ENCODE measurements at places on chromosomes 13 and 19.

DNA sequence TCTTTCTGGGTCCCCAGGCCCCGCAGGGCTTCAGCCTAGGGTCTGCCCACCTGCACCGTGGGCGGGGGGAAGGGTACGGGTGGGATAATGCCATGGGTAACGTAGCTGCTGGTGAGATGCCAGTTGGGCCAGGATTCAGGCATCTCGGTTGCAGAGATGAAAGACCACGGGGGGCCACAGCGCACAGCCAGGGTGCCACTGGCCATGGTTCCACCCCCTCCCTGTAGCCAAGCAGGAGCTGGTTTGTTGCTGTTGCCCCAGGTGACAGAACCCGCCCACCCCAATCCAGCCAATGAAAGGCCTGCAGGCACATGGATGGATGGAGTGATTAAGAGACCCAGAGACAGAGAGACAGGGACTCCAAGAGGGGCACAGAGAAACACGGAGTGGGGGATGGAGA, 1.0 kb upstream of the CGB7 start:
- DNase-seq, result peak; percentile 20

DNA sequence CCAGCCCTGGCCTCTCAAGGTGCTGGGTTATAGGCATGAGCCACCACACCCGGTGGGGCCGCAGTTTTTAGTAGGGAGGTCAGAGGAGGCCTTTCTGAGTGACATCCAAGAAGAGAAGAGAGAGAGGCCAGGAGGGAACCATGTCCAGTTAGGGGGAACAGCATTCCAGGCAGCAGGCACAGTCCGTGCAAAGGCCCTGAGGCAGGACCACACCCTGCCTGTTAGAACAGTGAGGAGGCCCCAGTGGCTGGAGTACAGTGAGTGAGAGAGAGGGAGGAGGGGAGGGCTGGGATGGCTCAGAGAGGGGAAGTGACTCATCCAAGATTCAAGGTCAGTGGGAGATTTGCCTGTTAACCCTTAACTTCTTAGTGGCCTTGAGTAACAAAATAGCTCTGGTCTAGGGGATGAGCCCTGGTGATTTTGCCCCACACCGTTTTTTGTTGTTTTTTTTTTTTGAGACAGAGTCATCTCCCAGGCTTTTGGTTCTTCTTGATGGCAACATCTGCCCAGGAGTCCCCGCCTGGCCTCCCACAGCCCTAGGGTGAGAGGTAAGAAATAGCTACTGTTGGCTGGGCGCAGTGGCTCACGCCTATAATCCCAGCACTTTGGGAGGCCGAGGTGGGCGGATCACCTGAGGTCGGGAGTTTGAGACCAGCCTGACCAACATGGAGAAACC, 2.7 kb upstream of the PLIN3 start:
- no peak for DNase-seq

DNA sequence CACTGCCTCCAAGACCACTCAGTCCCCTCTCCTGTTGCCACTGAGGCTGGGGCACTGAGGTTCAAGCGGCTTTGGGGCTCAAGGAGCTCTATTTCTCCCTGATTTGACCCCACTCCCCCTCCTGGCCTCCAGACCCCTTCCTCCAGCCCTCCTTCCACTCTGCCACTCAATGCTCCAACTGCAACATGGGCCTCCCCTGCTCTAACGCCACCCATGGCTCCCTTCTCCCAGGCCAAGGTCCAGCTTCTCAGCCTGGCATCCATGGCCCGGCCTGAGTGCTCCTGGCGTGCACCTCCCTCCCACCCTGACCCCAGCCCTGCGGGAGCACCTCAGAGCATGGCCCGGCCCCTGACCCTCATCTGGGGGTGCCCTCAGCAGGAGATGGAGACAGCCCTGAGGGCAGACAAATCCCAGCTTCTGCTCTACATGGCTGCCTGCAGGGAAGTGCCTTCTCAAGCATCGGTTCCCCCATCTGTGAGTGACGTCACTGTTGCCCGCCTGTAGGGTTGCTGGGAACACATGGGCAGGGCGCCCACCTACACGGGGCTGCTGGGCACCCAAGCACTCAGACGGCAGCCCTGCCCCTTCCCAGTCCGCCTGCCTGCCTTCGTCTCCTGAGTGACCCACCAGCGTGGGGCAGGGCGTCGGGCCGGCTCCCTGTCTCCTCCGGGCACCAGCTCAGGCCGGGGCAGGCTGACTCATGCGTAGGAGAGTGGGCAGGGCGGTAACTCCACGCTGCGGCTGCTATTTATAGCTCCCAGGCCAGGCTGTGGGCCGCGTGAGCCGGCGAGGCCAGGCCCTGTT, 1.6 kb upstream of the DIRAS1 start:
- DNase-seq, result peak; percentile 80

DNA sequence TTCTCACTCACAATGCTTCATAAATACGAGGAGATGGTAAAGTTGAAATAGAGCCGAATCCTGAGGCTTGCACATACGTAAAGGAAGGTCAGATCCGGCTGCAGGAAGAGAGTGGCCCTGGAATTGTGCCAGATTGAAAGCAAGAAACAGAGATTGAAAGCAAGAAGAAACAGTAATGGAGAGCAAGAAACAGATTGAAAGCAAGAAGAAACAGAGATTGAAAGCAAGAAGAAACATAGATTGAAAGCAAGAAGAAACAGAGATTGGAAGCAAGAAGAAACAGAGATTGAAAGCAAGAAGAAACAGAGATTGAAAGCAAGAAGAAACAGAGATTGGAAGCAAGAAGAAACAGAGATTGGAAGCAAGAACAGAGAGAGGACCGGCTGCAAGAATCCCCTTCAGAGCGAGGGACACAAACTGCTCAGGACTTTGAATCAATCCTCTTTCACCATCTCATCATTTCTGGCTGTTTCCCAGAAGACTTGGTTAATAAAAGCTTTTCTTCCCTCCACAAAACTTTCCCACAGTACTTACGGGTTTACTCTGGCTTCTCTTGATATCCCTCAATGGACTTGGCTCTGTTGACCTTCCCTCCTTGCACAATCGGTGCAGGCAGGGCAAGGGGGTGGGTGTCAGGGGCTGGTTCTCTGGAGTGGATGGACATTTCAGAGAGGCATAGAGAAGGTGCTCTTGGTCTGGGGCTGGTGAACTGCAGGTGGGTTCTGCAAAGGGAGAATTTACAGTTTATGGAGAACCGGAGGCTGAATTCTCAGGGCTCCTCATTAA, 25.5 kb downstream of the OR7A5 start:
- no peak for DNase-seq

GRCh38 chr13:48400850-48401291, 12.0 kb downstream of the LPAR6 start:
- no peak for DNase-seq

DNA sequence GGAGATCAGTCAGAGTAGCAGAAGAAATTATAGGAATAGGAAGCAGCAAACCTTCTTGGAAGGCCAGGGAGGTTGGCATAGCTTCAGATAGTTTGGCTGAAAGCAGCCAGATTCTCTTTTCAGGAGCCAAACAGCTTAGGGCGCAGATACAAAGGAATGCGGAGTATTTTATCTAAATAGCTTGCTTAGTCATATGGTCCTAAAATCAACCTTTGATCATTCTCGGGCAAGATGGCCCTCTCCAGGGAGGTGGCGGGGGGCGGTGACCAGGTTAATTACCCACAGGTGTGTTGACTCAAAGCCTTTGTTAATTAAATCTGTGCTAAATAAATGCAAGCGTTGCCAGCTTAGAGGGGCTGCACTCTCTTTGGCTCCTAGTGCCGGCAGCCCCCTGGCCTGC, 12.5 kb upstream of the NCR1 start:
- no peak for DNase-seq

- no peak for DNase-seq
These were observed 1.9 kb downstream of the BTBD2 start for GRCh38 chr19:2013683-2013961.

GRCh38 chr13:65336916-65337315, 1893.2 kb downstream of the PCDH9 start:
- no peak for DNase-seq

DNA sequence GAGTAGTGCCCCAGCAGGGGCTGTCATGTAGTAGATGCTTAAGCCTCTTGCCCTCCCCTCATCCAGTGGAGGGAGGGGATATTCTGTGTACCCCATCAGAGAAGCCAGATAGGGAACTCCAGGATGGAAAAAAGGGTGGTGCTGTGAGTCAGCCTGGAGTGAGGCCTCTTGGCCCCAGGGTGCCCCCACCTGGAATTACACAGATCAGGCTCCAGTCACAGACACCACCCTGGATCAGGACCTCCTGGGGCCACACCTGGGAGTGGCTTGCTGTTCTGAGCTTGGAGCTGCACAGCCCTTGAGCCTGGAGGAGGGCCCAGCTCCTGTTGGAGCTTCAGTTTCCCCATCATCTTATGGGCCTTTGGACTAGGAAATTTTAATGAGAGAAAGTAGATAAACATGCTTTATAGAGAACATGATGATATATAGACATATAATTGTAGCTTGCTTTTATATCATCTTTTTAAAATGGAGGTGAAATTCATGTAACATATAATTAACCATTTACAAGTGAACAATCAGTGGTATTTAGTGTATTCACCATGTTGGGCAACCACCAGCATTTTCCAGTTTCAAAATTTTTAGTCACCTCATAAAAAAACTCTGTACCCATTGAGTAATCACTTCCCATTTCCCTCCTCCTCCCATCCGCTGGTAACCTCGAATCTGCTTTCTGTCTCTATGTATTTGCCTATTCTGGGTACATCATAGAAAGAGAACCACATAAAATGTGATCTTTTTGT, 24.6 kb downstream of the CYP4F22 start:
- no peak for DNase-seq

DNA sequence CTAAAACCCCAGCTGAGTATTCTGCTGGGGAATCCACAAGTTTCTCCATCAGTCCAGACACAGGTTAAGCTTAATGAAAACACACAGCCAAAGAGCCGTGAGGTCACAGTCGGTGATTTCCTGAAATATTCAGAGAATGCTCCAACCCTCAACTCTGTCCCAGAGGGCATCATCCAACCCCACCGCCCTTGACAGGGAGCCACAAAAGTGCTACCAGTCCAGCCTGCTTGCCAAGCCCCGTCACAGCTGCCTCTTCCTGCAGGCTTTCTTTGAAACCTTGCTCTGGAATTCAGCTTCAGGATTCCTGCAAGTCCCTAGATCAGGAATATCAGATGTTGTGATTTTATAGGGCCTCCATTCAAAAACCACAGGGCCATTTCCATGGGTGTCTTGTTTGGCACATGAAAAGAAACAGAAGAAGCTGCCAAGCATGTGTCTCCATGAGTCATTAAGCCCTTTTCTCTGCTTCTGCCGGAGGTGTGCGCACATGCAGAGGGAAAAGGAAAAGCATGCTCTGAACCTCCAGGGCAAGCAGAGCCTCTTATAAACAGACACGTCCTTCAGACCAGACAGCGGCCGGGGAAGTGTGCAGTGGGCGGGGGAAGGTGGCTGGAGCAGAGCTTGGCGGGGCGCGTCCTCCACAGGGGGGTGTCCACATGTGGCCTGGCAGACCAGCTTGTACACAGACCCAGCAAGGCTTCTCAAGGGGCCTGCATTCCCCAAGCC, 164.7 kb downstream of the KATNAL1 start:
- peak; percentile 44 for DNase-seq

DNA sequence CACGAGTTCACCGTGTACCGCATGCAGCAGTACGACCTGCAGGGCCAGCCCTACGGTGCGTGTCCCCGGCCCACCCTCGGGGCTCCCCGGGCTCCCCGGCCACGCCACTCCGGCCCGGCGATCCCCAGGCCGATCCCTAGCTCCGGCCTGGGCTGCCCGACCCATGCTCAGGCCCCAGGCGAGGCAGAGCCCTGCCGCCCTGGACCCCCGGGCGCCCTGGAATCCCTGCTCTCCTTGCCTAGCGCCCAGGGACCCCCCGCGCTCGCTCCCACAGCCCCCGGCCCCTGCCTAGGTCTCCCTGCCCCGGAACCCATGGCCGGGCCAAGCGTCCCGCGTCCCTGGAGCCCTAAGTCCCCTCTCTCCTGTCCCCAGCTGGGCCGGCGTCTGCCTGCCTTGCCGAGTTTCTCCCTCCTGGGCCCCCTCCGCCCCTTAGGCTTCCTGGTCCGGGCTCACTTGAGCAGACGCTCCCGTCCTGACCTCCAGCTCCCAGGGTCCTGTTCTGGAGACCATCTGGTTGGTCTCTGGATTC, 494 bp downstream of the NCLN start:
- no peak for DNase-seq

- no peak for DNase-seq
These were observed 2.0 kb upstream of the RCBTB1 start for GRCh38 chr13:49587311-49587847.
